ENCODE measurements at places on chromosomes 2 and 18.

DNA sequence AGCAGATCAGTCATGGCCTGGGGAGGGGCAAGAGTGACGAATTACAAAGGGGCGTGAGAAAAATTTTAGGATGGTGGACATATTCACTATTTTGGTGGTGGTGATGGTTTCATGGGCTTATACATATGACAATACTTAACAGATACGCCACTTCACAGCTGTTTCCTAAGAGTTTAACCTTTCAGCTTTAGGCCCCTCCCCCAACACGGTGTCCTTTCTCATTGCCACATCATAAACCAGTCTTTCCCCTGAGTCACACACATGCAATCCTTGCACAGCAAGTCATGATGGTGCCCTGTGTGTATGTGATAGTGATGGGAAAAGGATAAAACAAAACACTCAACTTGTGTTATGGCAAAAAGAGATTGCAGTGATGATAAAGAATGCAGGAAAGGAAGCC lies 47.6 kb upstream of the IL1R1 start:
- H3K36me3 ChIP-seq: no peaks in the 10 kb centered on the region
- H3K4me3 ChIP-seq: no peak overlapping the region

DNA sequence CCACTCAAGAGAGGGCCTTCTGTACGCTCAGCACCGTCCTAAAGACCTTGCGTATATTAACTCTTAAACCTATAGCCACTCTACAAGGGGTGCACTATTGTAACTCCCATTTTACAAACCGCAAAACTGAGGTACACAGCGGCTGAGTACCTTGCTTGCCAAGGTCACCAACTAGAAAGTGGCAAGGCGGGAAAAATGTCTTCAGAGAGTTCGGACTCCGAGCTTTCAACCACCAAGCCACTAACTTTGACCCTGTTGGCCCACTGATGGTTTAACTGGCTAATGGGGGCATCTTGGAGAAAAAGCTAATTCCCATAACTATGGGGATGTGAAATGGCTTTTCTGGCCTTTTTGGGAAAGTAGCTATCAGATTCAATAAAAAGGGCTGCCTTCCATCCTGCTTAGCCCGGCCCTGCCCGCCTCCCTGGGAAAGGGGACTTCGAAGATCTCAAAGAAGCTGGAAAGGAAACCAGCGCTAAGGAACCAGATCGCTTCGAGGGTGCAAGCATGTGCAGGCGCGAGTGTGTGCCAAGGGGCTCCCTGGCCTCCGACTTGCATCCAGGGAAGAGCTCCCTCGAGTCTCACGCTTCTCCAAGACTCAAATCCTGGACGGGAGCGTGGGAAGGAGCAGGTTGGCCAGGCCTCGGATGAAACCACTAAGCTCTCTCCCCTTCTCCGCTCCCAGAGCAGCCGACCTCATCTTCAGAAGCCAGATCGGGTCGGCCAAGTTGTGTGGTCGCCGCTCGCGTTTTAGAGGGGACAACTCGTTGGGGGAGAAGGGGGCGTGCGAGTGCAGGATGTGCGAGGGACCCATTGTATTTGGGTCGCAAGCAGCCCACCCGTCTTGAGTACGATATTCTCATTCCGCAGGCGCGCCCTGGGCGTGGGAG lies 2.2 kb upstream of the SP5 start:
- no peak for DNase-seq
- H3K36me3 ChIP-seq: no peaks in the 10 kb centered on the region
- H3K4me3 ChIP-seq: no peak overlapping the region
- peaks cover 62% of the 10 kb centered on the region for H3K27me3 ChIP-seq
- H3K27ac ChIP-seq: no peak overlapping the region

DNA sequence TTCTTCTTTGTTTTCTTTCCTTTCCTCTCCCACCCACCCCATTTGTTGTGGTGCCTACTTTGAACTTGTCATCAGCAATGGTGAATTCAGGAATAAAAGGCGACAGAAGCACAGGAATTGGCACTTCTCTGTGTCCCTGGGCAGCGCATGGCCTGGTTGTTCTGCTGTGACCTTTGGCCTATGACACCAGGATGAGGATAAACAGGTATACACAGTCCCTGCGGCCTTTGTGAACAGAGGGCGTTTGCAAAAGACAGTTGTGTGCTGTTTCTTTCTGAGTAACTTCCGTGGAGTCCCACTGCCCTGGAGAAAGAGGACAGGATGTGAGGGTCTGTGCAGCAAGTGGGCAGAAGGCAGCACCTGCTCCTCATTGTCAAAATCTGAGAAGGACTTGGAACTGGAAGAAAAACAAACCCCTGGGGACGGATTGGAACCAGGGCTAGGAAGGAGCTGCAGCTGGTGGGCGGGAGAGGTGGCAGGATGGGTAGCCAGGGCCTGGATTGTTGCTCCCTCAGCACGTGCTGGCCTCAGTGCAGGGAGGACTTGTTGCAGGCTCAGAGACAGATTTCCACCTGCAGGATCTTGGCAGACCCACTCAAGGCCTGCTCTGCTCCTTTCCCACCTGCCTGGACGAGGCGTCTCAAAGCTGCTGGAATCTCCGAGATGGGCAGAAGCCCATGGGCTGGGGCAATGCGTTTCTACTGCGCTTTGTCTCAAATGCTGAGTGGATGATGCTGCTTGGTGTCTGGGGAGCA lies 159.5 kb downstream of the ACKR3 start:
- H3K4me3 ChIP-seq: no peak overlapping the region
- no peak overlapping the region for H3K27ac ChIP-seq
- DNase-seq: no peak

DNA sequence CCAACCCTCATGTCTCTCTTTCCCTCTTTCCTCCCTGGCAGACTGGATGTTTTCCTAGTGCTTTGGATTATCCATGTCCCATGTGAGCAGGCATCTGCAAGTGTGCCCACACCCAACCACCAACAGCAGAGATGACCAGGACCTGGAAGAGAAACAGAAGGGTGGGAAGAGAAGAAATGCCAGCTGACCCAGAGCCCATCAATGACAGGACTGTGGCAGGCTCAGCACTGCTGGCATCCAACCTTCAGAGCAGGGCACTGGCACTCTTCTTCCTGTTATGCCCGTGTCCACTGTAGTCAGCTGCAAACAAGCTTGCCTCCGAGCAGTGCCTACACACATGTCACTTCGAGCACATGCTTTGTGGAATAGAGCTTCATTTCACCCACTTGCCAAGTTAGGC lies 121.1 kb downstream of the TANC1 start:
- no peak overlapping the region for H3K4me3 ChIP-seq
- DNase-seq: no peak
- H3K27ac ChIP-seq: no peak overlapping the region
- H3K4me1 ChIP-seq: peaks cover 11% of the 10 kb centered on the region
- no peaks in the 10 kb centered on the region for H3K27me3 ChIP-seq
- H3K36me3 ChIP-seq: no peaks in the 10 kb centered on the region

- H3K36me3 ChIP-seq: no peaks in the 10 kb centered on the region
- no peak for DNase-seq
- no peak overlapping the region for H3K4me3 ChIP-seq
- H3K4me1 ChIP-seq: no peaks in the 10 kb centered on the region
- H3K27me3 ChIP-seq: no peaks in the 10 kb centered on the region
Measured at GRCh38 chr2:99863236-99863902, 279.0 kb downstream of the AFF3 start.

GRCh38 chr2:26769089-26769761 lies 5.1 kb downstream of the SLC35F6 start:
- H3K27ac ChIP-seq: peak overlapping the region; percentile 18
- peaks cover 30% of the 10 kb centered on the region for H3K4me1 ChIP-seq
- H3K4me3 ChIP-seq: no peak overlapping the region
- DNase-seq: no peak

GRCh38 chr2:25473758-25474340 lies 132.1 kb upstream of the DNMT3A start:
- H3K4me3 ChIP-seq: no peak overlapping the region
- H3K36me3 ChIP-seq: no peaks in the 10 kb centered on the region
- H3K27me3 ChIP-seq: no peaks in the 10 kb centered on the region
- no peaks in the 10 kb centered on the region for H3K4me1 ChIP-seq
- DNase-seq: no peak

DNA sequence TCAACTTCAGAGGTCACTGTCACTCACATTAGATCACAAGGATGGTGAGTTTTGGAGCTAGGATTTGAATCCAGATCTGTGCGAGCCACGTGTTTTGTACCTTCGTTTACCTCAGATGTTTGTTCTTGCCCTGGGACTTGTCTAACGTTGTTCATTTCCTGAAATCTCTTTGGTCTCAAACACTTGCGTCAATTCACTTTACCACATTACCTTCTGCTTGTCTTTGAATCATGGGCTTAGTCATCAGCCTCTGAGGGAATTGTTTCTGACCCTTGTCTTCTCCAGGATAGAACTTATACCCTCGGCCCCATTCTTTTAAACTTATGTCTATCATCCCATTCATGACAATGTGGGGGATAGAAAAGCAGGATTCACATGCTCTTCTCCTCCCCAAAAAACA lies 282.7 kb downstream of the DCDC2C start:
- no peaks in the 10 kb centered on the region for H3K36me3 ChIP-seq
- no peaks in the 10 kb centered on the region for H3K27me3 ChIP-seq
- no peak overlapping the region for H3K4me3 ChIP-seq
- H3K4me1 ChIP-seq: no peaks in the 10 kb centered on the region
- no peak overlapping the region for H3K27ac ChIP-seq

- no peaks in the 10 kb centered on the region for H3K36me3 ChIP-seq
- H3K27ac ChIP-seq: no peak overlapping the region
- no peaks in the 10 kb centered on the region for H3K27me3 ChIP-seq
- no peaks in the 10 kb centered on the region for H3K4me1 ChIP-seq
Measured at GRCh38 chr18:31206787-31207381, 44.2 kb upstream of the DSC1 start.

DNA sequence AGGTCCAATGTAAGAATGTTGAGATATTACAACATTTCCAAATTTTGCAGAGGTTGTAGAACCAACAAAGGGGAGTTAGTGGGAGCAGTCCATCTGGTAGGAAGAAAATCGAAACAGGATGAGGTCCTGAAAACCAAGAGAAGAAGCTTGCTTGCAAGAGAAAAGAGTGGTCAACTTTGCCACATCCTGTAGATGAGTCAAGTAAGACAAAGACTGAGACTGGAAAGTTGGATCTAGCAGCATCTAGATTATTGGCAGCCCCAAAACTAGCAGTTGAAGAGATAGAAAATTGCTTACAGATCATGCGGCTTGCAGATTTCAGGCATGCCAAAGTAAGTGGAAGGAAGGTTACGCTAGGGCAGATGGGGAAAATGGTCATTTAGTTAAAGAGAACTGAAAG lies 378.9 kb downstream of the GRB14 start:
- H3K36me3 ChIP-seq: no peaks in the 10 kb centered on the region
- DNase-seq: no peak
- H3K27me3 ChIP-seq: no peaks in the 10 kb centered on the region
- no peak overlapping the region for H3K4me3 ChIP-seq
- H3K27ac ChIP-seq: no peak overlapping the region

DNA sequence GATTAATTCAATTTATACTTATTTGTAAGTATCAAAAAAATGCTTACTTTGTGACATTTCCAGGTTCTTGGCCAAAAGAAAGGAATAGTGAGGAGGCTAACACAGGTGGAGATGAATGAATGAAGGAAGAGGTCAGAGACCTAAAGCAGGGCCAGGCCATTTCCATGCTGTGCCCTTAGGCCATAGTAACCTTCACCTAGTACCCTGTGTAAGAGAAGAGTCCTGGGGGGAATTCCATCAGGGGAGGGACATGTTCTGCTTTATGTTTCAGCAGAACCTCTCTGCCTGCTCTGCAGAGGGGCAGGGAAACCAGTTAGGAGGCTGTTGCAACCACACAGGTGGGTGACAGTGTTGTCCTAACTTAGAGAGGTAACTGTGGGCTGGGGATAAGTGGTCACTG lies 204.2 kb upstream of the CDH20 start:
- H3K36me3 ChIP-seq: no peaks in the 10 kb centered on the region
- H3K27me3 ChIP-seq: no peaks in the 10 kb centered on the region
- no peaks in the 10 kb centered on the region for H3K4me1 ChIP-seq
- no peak overlapping the region for H3K4me3 ChIP-seq
- H3K27ac ChIP-seq: no peak overlapping the region
- DNase-seq: no peak

GRCh38 chr2:207337234-207338219 lies 171.8 kb upstream of the KLF7 start:
- H3K27me3 ChIP-seq: no peaks in the 10 kb centered on the region
- H3K27ac ChIP-seq: no peak overlapping the region
- H3K36me3 ChIP-seq: no peaks in the 10 kb centered on the region
- no peak for DNase-seq
- no peak overlapping the region for H3K4me3 ChIP-seq
- H3K4me1 ChIP-seq: peaks cover 9% of the 10 kb centered on the region

DNA sequence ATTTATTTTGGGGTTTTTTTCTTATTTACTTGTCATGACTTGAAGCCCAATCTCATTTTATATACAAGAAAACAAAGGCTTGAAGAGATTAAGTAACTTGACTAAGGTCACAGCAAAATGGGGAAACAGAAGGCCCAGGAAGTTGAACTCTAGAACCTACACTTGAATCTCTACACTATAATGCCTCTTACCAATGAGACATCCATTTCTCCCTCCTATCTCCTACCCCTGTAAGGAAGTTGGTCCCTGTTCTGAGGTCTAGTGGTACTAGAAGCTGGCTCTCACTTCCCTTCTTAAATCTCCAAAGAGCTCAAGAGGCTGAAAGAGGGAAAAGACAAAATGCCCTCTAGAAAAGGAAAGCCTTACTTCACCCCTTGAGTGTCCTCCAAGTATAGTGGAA lies 25.5 kb upstream of the IHH start:
- no peak overlapping the region for H3K27ac ChIP-seq
- no peaks in the 10 kb centered on the region for H3K36me3 ChIP-seq
- no peaks in the 10 kb centered on the region for H3K27me3 ChIP-seq
- no peak for DNase-seq
- H3K4me3 ChIP-seq: no peak overlapping the region
- H3K4me1 ChIP-seq: no peaks in the 10 kb centered on the region

- no peak overlapping the region for H3K27ac ChIP-seq
- DNase-seq: no peak
- no peaks in the 10 kb centered on the region for H3K27me3 ChIP-seq
- no peaks in the 10 kb centered on the region for H3K4me1 ChIP-seq
- peaks cover 59% of the 10 kb centered on the region for H3K36me3 ChIP-seq
Measured at GRCh38 chr2:121345887-121346286, 60.9 kb upstream of the TFCP2L1 start.

DNA sequence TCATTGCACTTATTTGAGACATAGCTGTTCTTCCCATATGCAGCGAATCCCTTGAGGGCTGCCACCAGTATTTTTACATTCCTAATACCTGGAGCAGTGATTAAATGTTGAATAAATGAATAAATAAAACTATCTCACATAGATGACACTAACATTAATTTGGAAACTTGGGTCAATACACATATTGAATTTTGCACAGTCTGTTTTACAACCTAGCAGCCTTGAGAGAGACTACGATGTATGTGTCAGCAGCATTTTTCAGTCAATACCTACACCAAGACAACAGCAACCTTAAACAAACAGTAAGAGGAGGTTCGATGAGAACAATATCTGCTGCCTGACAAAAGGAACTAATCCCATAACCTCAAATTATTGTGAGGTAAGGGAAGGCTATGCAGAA lies 53.4 kb downstream of the NBAS start:
- H3K27me3 ChIP-seq: no peaks in the 10 kb centered on the region
- no peak overlapping the region for H3K4me3 ChIP-seq
- H3K36me3 ChIP-seq: peaks cover 26% of the 10 kb centered on the region
- H3K4me1 ChIP-seq: no peaks in the 10 kb centered on the region

Data from effector memory CD4-positive, alpha-beta T cell (primary cell).